CD4-positive, CD25-positive, alpha-beta regulatory T cell (primary cell): ENCODE measurements at places on chromosomes 11 and 22.

DNA sequence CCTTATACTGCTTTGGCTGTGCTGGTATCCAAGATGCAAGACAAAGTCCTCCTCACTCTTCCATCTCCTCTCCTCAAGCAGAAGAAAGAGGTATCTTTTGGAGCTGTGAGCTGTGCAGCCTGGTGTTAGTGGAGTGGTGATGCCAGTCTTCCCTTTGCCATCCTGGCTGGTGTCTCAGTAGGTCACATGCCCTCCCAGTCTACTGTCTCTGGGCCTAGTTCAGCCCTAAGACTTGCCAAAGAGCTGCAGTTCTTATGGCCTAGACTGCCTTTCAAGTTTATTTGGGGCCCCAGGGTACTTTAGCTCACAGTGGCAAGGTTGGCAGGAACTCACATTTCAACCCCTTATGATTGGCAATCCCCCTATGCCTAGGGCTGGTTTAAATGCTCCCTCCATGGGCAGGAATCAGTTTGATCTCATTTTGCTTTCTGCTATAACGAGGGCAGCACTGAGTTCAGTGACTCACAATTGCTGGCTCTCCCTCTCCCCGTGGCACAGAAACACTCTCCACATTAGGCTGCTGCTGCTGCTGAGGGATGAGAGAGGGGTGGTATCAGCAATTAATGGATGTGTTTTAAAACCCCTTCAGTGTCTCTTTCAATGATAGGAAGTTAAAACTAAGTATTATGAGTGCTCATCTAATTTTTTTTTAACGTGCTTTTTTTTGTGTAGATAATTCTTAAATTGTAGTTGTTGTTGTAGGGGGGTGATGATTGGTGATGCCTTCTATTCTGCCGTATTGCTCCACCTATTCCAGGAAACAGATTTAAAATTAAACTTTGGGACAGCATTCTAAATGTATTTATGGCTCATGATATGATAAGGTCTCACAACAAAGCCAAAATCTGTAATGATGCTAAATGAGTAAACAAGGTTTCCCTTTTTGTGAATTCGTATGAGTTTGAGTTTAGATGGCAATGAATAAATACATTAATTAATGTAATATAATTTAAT is 1295.0 kb downstream of the JRKL start:
- no peak for DNase-seq

DNA sequence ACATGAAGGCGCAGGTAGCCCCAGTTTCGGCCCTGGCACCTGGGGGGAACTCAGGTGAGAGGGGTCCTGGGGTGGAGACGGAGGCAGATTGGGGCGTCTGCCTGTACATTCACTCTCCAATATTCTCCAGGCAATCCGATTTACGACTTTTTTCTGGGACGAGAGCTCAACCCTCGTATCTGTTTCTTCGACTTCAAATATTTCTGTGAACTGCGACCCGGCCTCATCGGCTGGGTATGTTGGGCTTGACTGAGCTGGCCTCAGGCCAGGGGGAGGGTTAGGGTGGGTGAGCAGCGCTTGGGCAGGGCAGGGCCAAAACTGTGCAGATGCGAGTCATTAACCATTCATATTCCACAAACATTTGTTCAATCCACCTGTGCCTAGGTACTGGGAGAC is 1.7 kb downstream of the TM7SF2 start:
- no peak for DNase-seq

DNA sequence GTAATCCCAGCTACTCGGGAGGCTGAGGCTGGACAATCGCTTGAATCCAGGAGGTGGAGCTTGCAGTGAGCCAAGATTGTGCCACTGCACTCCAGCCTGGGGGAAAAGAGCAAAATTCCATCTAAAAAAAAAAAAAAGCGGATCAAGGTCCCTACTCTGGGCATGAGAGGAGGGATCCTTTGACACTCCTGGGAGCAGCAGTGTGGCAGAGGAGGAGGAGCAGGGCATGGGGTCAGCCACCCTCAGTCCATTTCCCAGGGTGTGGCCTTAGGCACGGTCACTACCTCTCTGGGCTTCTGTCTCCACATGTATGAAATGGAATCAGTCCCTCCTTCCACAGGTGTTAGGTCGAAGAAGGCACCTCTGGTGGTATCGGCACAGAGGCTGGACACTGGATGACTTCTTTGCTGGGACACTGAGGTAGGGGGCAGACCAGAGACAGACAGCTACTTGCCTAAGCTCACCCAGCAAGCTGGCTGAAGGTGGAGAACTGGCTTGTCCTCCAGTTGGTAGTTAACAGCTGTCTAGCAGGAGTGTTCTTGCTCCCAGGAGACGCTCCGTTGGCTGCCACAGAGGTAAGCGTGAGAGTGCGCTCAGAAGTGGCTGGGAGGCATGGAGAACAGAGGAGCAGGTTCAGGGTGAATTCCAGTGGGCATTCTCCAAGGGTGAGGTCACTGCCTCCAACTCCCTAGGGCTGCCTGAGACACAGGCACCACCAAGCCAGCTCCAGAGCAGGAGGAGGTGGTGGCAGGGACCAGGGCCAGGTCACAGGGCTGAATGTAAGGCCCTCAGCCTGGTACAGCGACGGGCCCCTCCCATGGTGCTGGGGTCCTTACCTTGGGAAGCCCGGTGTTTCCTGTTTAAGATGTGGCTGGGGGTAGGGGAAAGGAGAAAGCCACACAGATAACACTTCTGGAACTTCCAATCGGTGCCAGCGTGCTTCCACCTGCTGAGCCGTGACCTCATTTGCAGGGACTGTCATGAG is 19.5 kb downstream of the TXN2 start:
- no peak for DNase-seq

- no peak for DNase-seq
Measured at GRCh38 chr11:121253951-121254350, 38.6 kb upstream of the SC5D start.

- no peak for DNase-seq
Measured at GRCh38 chr11:128806506-128807261, 60.4 kb downstream of the KCNJ1 start.

- DNase-seq = no peak
Measured at GRCh38 chr11:122775675-122776271, 62.5 kb upstream of the CRTAM start.

GRCh38 chr11:118353084-118353710 is 6.2 kb upstream of the UBE4A start:
- DNase-seq = peak; percentile 66

DNA sequence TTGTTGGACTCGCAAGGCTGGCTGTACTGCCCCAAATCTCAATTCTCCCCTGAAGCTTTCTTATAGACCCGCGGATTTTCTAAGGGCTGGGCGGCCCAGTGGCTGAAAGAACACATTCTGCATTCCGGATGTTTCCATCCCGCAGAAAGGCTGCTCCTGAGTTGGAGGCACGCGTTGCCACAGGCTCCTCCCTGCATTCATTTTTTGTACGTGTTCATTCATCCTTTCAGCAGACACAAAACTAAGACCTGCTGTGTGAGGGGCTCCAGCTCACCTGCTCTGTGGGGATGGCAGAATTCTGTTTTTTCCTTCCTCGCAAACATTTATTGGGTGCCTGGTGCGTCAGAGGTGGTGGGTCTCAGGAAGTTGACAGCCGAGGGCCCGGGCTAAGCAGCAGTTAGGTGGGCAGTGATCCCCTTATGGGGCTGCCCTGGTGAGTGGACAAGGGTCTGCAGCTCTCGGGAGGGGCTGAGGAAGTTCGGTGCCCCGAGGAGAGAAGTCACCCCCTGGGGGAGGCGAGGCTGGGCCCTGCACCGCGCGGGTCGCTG is 23.7 kb downstream of the SHANK3 start:
- no peak for DNase-seq

DNA sequence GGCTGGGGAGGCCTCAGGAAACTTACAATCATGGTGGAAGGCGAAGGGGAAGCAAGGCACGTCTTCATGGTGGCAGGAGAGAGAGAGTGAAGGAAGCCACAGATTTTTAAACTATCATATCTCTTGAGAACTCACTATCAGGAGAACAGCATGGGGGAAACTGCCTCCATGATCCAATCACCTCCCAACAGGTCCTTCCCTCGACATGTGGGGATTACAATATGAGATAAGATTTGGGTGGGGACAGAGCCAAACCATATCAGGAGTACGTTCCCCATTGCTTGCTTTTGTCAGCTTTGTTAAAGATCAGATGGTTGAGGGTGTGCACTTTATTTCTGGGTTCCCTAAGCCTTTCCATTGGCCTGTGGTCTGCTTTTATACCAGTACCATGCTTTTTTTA is 53.7 kb upstream of the E2F8 start:
- DNase-seq = no peak

GRCh38 chr22:28883917-28884746 is 760 bp downstream of the ZNRF3 start:
- peak; percentile 32 for DNase-seq

GRCh38 chr22:30390974-30391691 is 3.9 kb upstream of the RNF215 start:
- DNase-seq = peak; percentile 86

- DNase-seq = no peak
Measured at GRCh38 chr11:65821107-65821506, 12.7 kb upstream of the SNX32 start.

GRCh38 chr11:119726585-119727522 is 2.1 kb downstream of the NECTIN1 start:
- DNase-seq = no peak

DNA sequence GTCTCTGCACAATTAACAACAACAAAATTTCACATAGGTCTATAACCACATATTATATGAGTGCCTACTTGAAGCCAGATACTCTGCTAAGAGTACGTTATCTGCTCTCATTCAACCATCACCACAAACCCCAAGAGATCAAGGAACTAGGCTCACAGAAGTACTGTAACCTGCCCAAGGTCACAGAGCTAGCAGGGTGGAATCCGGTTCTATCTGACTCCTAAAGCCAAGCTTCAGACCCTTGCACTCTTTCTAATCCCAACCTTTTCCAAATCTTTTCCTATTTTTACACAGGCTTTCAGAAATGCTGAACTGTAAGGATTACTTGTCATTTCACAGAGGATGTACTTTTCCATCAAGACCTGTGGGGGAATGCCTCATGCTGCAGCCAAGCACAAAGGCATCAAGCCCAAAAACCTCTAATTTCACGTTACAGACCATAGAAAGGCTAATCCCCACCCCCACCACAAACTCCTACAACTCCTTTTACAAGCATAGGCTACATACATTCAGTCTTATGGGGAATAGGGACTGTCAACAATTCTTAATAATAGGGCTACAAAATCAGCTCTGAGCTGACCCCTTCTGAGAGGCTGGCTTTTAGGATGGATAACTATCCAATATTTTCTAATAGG is 927 bp downstream of the PRCP start:
- no peak for DNase-seq

GRCh38 chr11:134691295-134691873 is 279.3 kb upstream of the B3GAT1 start:
- no peak for DNase-seq

DNA sequence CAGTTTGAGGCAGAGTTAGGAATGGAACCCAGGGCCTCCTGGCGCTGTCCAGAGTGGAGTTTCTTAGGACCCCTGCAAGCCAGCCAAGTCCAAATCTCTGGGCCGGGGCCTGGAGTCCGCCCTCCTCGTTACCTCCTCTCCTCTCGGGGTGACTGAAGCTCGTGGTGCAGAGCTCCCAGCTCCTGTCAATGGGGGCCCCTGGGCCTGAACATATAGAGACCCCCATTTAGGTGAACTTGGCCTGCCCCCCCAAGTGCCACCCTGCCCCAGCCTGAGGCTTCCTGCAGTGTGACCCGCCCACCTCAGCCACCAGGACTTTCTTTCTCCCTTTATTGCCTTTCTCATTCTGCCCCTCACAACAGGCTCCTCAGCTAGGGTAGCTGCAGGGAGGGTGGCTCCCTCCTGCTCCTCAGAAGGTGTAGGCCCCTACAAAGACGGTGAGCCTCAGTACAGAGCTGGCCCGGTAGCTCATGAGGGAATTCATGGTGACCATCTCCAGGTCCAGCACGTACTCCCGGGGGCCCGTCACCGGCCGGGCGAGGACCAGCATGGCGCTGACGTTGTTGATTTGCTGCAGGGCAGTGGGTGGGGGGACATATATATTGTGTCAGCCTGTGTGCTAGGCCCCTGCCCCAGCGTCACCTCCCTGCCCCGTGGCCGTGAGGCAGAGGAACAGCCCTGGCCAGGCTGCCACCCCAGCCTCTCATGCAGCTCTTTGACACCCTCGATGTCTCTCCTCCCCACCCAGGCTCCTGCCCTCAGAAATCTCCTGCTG is 5.9 kb downstream of the EFEMP2 start:
- DNase-seq = no peak

DNA sequence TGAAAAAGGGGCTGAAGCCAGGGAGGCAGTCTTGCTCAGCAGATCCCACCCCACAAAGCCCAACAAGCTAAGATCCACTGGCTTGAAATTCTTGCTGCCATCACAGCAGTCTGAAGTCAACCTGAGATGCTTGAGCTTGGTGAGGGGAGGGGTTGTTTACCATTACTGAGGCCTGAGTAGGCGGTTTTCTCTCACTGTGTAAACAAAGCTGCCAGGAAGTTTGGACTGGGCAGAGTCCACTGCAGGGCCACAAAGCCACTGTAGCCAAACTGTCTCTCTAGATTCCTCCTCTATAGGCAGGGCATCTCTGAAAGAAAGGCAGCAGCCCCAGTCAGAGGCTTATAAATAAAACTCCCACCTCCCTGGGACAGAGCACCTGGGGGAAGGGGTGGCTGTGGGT is 746.1 kb upstream of the LRRC4C start:
- no peak for DNase-seq

GRCh38 chr11:35891096-35891495 is 52.8 kb upstream of the LDLRAD3 start:
- DNase-seq = no peak

- DNase-seq = no peak
Measured at GRCh38 chr11:40227730-40228129, 1231.7 kb downstream of the LRRC4C start.

DNA sequence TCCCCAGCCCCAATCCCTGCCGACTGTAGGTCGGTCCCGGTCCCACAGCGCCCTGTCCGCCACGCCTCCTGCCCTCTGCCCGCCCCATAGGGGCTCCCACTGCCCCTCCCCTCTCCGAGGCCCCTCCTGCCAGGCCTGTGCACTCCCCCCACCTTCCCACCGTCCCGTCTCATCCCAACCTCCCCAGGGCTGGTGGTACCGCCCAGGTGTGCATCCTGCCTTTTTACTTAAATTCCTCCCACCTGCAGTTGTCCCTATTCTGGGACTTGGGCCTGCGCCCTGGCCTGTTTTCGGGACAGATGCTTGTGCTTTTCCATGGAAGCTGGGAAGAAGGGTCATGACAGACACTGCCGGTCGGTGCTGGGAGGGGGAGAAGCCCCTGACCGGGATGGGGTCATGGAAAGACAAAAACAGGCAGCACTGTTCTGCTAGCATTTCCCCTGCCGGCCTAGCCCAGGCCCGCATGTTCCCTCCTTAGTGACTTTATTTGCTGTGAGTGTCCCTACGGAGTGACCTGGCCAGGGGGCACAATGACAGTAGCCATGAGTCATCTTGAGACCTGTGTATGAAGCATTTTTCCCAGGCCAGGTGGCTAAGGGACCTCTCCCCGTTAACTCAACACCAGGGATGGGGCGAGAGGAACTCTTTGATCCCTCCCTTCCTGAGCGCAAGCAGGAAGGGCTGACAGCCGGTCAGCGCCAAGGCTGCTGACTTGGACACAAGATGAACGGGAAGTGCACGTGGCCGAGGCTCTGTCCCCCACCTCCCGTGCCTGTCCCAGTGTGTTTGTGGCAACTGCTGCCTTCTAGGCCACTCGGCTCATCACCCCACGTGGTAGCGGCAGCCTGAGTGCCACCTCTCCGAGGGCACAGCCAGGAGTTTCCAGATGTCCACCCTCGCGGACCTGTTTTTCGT is 7.1 kb downstream of the TBX1 start:
- no peak for DNase-seq

GRCh38 chr11:124754309-124754708 is 2.3 kb upstream of the VSIG2 start:
- no peak for DNase-seq
